AML-193 (cell line): ENCODE measurements at places on chromosomes 11 and 22.
A peak's percentile ranks its signal among the peaks of the same experiment; 100 is the strongest.

DNA sequence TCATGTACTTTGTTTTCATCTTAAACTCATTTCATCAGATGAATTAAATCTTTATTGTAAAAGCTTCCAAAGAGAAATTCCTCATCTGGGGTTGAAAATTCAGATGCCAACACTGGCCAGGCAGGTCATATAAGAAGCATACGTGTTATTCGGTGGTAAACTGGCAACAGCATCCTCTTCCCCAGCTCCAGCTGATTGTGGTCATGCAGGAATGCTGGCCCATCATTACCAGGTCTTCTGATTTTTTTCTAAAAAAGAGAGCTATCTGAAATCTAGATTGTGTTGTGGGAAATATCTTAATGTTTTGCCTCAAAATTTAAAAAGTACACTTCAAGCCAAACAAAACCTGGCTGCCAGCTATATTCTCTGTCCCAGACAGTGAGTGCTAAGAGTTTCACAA, 53.6 kb downstream of the ARFGAP2 start:
- DNase-seq = no peak

DNA sequence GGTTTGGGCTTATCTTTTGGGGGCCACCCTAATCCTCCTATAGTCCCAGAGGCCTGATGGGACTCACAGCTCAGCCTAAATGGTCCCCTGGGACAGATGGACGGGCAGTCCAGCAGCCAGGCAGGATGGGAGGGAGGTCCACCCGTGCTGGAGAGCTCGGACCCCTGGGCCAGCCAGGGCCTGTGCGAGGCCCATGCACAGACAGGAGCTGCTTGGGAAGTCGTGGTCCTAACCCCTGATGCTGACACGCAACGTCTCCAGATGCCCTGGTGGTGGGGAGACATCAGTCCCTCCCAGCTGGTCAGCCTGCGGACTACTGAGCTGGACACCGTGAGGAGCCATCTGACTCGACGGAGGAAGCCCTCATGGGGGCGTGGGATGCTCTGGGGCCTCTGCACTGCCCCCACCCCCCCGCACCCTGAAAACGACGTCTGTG, 31.2 kb upstream of the MUC5AC start:
- DNase-seq = no peak

DNA sequence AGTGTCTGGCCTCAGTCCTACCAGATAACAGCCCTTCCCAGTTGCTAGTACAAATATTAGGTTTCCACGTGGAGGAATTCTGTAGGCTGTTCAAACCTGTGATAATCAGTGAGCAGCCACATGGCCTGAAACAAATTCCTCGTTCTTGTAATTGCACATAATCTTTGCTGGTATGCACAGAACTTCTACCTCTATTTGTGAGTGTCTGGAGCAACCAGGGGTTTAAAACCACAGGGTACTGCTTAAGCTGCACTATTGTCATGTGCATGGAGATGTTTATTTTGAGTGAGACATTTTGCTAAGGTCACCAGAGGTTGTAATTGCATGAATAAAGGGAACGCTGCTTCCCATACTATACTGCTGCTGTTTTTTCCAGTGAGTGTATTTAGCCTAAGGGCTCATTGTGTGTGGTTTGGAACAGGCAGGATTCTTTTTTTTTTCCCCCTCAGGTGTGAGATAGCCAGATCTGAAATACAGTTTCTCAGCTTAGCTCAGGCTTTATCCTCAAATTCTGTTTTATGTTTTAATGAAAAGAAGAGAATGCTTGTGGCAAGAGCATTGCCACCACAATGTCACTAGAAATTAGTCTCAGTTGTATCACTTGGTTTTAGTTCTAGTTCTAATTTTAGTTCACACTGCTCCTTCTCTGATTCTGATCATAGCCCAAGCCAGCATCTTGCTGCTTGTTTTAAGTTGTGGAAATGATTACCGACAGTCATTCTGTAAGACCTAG, 60.5 kb downstream of the CYB5R2 start:
- no peak for DNase-seq

- DNase-seq = no peak
These were observed 681.6 kb downstream of the TBC1D22A start for GRCh38 chr22:47443836-47444745.

- DNase-seq = peak; percentile 66
These were observed 571 bp downstream of the C11orf24 start for GRCh38 chr11:68271023-68271780.

- no peak for DNase-seq
These were observed 9.7 kb downstream of the MAML2 start for GRCh38 chr11:96333191-96333719.

DNA sequence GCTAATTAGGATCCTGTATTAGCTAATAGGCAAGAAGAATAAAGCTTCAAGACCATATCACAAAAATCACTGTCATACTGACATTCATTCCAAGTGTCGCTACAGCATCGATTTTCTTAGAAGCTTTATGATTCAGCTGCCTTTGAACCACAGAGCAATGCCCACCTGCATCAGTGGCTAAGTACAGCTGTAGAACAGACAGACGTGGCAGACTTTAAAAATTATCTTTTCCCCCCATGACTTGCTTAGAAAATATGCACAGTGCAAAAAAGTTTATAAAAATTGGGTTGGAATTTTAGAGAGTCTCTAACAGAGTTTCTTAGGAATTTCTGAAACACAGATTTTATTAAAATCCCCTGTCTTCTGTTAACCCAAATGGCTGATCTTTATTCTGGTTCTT, 120.8 kb downstream of the CADM1 start:
- DNase-seq = no peak

GRCh38 chr22:29848111-29848510, 10.0 kb upstream of the ASCC2 start:
- peak; percentile 27 for DNase-seq

- peak; percentile 34 for DNase-seq
These were observed 22.2 kb downstream of the CASP5 start for GRCh38 chr11:105000797-105001196.

DNA sequence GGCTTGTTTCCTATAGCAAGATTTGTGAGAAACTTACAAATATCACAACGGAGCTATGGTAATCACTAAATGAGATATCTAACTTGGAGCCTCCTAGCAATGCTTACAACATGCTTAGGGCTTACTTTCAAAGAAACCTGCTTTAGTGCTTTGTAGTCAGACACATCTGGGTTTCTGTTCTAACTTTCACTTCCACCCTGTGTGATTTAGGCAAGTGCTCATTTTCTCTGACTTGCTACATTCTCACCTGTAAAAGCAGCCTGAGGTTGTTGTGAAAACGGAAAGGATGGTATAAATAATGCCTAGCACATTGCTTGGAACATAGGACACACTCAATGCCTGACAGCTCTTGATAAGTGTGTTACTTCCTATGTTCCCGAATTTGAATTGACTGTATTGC, 45.6 kb downstream of the LRRC4C start:
- DNase-seq = no peak

GRCh38 chr22:32618441-32619140, 144.0 kb downstream of the FBXO7 start:
- DNase-seq = no peak

DNA sequence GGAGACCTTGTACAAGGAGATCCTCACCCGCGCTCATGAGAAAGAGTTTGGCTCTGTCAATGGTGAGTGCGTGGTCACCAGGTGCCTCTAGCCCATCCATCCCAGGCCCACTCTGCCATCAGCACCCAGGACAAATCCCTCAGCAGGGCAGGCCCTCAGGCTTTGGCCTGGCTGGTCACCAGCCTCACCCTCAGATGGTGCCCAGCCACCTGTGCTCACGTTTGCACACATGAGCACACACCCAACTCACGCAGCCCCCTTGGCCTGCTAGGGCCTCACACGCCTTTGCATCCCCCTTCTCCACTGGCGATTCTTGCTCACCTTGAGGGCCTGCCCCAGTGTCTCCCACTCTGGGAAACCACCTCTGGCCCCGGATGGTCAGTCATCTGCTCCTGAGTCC, 4.1 kb upstream of the RAB1B start:
- no peak for DNase-seq

GRCh38 chr11:125202362-125202880, 37.9 kb downstream of the PKNOX2 start:
- no peak for DNase-seq

- DNase-seq = no peak
These were observed 56.8 kb downstream of the SLC5A12 start for GRCh38 chr11:26665036-26665435.

DNA sequence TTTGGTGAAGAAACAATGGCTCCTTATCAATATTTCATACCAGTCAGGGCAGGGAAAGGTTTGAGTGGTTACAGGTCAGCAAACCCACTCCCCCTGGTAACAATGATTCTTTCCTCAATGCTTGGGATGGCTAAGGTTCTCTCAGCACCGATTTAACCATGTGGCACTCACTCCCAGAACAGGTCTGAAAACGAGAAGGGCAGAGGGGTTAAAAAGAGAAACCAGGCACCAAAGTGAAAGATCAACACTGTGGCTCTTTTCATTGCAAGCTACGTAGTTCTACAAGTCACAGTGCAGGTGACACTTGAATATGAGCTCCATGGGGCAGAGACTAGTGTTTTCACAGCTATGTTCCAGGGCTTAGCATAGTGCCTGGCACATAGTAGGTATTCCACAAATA, 132.4 kb downstream of the PLEKHA7 start:
- no peak for DNase-seq

DNA sequence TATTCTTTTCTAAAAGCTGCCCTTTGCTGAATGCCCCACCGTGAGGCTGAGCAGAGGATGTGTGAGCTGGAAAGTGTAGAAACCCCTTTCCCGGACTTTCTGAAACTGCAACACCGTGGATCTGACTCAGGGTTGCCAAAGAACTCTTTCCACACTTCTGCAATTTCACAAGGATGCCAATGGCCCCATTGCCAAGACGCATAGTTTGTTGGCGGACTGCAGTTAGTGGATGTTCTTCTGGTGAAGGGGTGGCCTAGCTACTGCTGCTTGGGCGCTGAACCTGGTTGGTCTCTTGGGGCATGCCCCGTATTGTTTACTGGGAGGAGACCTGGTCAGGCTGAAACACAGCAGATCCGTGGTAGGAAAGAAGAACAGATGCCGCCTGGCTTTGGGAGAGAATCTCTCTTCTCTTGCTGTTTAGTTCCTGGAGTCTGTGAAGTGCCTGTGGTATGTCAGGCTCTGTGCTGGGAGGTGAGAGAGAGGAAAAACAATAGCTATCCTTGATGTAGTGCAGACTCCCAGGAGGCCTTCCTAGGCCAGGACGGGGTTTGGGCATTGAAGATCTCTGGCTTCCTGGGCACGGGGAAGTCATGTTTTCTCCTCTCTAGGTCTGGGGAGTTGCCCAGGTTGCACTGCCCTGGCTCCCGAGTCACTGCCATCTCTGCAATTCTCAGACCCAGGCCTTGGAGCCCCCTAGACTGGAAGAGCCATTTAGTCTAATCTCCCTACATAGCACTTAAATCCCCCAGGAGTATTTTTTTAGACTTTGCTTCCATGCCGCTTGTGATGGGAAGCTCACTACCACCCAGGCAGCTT, 26.9 kb downstream of the CD82 start:
- DNase-seq = no peak

- no peak for DNase-seq
These were observed 124.2 kb downstream of the APIP start for GRCh38 chr11:34791780-34792542.

DNA sequence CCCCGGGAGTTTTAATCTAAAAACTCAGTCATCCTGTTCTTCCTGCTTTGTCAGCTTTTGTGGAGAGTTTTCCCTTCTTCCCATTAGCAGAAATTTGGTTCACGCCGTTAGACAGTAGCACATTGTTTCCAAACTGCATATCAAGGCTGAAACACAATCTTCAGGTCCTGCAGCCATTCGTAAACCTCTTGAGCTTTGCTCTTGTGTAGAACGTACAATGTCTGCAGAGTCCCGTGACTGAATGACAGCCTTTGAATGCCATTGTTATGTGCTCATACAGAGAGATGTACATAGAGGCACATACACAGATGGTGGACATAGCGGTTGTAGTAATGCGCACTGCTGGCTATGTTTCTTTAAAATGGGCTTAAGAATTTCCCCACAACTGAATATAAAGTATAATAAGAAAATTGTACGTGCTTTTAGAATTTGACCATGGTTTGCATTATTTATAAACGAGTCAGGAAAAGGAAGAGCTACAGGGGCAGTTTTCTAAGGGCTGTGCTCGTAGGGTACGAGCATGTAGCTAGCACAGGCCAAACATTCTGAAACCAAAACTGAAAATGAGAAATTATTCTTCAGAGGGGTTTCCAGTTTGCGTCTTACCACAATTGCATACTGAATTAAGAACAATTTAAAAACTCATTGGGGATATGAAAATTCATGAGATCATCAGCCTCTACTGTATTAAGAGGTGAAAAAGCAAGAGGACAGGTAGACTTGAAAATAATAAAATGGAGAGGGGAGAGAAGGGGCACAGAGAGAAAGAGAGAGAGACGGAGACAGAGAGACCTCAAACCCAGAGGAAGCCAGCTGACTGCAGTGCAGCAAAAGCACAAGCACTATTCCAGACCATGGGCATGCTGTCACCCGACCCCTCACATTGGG, 310.1 kb downstream of the CADM1 start:
- DNase-seq = no peak

DNA sequence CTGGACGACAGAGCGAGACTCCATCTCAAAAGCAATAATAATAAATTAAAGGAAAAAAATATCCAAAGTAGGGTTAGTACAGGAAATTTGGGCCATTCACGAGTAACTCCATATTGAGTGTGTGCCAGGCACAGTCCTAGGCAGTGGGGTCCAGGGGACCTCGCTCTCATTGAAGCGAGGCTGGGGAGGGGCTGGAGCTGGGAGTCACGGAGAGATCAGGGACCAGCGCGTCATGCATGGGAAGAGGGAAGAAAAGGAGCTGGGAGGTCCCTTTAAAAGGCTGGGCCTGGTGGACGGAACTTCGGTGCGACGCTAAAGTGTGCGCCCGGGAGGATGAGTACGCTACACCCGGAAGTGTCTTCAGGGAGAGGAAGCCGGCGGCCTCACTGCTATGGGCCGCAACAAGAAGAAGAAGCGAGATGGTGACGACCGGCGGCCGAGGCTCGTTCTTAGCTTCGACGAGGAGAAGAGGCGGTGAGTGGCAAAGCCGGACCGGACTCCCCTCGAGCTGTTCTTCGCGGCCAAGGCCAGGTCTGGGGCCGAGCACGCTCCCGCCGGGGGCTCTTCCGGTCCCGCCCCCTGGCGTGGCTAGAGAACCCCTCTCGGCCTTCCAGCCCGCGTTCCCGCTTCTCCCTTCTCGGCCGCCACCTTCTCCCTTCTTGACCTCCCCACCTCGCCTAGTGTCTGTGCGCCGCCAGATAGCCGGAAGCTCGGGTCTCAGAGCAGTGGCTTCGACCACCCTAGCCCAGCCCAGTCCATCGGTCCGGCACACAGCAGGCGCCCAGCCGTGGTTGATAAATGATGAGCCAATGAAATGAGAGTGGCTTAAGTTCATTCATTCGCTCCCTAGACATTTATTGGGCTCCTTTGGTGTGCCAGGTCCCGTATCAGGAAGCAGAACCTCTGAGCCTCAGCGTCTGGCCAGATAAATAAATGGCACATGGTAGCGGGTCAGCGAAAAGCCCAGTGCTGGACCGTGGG, at the start of gene NOL12:
TSS of gene NOL12 (plus strand) at position 342 of the 981 bp plus-strand sequence. CDS start at position 392, 50 bp downstream.
- DNase-seq = peak; percentile 72
